ENCODE measurements at places on chromosomes 13 and 19. TPM values are rescaled to one million over a fixed set of nuclear protein-coding genes. Genes with fewer than 3 reads are reported as not detected.

The ZNF814 gene
- 1.2 TPM for total RNA-seq

The OR10H5 gene
- not detected for total RNA-seq

The ATP4A gene
- total RNA-seq = not detected

The FCER2 gene
- not detected for total RNA-seq

The MBD3L3 gene
- total RNA-seq = not detected

The CEACAM19 gene
- total RNA-seq = 9.3 TPM

The URAD gene
- total RNA-seq = not detected

The SIAH3 gene
- 0.01 TPM for total RNA-seq

The RTBDN gene
- total RNA-seq = 0.33 TPM

The ZNF723 gene
- total RNA-seq = not detected

The FLT3LG gene
- 1.2 TPM for total RNA-seq

The BRCA2 gene
- total RNA-seq = 3.7 TPM

The ADGRE3 gene
- total RNA-seq = not detected

The KCNN4 gene
- total RNA-seq = 61.0 TPM

The N4BP2L1 gene
- total RNA-seq = 0.42 TPM

The ACOD1 gene
- not detected for total RNA-seq
